Kidney epithelial cell (primary cell): ENCODE measurements at places on chromosomes 12 and 14. TPM values are rescaled to one million over a fixed set of nuclear protein-coding genes. Genes with fewer than 3 reads are reported as not detected.

GRCh38 chr12:64569923-64570691 is 40.2 kb upstream of the RASSF3 start:
- no peak for DNase-seq

GRCh38 chr14:64604001-64604400 is 54.2 kb downstream of the PPP1R36 start:
- no peak for DNase-seq

Gene PTPRR
- 2.3 and 2.8 TPM in 2 replicates for total RNA-seq

- no peak for DNase-seq
These were observed 396.7 kb upstream of the OR4E1 start for GRCh38 chr14:22070119-22070982.

Gene PAWR
- 92.0 and 98.3 TPM in 2 replicates for total RNA-seq

DNA sequence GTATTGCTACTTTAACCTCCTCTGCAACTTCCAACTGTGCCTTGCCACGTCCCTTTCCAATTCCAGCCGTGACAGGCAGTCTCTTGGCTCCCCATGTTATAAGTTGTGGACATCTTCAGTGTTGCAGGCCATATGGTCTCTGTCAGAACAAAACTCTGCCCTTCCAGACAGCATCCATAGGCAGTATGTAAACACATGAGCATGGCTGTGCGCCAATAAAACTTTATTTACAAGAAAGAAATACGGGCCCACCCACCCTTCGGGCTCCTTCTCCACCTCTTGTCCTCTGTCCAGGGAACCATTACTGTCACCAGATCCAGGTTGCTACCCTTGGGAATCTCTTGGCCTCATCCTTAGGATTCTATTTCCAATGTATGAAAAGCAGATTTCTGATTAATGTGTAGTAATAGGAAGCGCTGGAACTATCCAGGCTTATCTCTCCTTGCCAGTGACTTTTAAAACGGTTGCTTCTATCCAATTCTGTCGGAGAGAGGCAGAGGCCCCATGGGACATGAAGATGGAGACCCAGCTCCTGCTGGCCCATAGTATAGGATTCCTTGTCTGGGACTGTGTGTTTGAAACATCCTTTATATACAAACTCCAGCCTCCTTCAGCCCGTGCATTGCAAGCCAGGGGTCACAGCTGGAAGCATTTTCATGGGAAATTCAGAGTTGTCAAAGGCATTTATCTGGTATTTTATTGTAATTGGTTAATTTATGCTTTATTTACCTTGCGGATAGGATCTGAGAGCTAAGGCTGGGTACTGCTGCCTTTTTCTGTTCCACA is 114.4 kb downstream of the ZNF664 start:
- no peak for DNase-seq

DNA sequence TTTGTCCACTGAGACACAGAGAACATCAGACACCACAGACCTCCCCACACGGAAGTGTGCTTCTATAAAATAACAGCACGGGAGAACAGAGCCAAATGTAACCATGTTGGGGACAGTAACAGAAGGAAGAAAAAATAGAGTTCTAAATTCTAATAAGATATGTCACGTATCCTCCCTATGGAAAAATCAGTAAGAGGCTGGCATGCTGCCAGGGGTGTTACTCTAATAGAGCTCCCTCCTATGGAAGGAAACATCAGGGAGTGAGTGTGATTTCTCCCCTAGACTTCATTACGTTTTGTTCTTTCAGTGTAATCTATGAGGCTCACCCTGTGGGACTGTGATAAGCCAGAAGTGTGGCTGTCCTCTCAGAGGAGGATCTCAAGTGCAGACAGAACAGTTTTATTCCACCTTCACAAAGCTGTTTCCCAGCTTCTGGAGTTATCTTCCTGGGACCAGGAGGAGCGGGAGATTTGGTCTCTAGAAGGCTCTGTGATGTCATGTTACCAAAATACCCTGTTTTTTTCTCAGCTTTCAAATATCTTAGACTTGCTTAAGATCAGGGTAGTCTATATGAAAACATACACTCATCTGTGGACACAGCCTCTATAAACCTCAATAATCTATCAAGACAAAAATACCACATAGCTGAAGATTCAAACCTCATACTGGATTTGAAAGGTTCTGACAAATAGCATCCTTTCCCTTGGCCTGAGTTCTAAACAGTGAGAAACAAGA is 69.3 kb downstream of the ZFC3H1 start:
- DNase-seq = no peak

Gene PTPRQ
- under 0.01 TPM in 2 replicates for total RNA-seq

DNA sequence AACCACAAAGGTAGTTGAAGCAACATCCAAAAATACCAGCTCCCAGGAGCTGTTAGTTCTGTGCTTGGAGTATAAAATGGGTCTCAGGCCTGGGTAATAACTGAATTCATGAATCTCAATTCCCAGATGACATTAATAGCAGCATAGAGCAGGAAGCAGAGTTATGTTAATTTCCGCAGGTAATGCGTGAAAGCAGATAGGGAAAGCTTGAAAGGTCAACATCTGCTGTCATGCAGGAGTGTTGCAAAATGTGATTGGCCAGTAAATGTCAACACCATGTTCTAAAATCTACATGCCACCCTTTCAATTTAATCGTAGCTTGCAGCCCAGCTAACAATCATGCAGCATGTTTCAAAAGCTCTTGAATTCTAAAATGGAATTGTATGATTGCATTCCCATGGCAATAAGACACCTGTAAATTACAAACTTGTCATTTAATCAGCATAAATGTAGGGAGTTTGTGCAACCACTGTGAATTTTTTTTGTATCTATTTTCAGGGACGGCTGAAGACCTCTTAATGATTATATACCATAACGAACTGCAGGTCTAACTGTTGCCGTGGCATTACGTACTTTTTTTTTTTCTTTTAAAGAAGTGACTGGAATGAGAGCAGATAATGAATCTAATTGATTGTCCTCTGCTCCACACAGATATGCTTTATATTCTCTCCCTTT is 635.8 kb upstream of the FOXG1 start:
- DNase-seq = no peak

GRCh38 chr14:95033031-95033430 is 124.3 kb downstream of the DICER1 start:
- no peak for DNase-seq

DNA sequence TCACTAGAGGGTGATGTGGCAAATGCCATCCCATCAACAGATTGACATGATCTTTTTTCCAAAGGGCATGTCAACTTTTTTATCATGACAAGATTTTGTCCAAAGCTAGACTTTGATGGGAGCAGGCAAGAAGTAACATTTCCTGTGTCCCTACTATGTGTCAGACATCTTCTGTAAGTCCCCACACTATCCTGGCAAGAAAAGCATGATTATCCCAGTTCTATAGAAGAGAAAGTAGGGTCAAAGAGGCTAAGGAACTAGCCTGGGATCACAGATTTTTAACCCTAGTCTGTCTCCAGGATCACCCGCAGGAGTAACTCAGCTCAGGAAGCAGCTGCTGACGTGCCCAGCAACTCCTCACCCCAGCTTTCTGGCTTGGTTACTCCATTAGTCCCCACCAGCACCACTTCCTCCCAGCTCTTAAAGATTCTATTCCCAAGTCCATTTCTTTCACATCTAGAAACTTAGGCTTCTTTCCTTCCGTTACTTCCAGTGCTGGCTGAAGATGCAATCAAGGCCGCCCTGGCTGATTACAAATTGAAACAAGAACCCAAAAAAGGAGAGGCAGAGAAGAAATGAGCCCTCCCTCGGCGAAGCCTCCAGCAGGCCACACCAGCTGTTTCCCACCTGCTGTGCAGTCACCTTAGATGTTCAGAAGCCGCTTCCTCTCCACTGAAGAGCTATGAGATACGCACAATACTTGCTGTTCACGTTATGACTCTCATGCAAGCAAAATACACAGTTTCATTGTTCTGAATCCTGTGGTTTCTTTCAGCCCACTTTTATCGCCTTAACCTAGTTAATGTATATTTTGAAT is 6.2 kb downstream of the ISCU start:
- DNase-seq = no peak

GRCh38 chr12:52398176-52398575 is 8.0 kb downstream of the KRT82 start:
- no peak for DNase-seq

DNA sequence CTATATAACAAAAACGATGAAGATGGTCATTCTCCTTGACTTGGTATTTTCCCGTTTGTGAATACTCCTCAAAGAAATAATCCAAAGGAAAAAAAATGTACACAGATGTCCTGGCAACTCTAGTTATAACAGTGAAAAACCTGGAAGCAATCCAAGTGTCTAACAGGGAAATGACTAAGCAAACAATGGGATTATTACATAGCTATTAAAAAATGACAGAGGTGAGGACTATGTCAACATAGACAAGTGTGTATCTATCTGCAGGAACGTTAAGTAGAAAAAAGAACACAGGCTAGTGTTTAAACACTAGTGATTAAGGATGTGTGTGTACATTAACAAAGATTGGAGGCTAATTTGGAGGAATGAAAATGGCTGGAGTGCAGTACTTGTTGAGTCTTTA is 5.9 kb upstream of the APOLD1 start:
- peak; percentile 47 for DNase-seq

GRCh38 chr12:29921307-29921706 is 137.6 kb upstream of the TMTC1 start:
- DNase-seq = peak; percentile 10

Gene FGFR1OP2
- 27.6 and 38.7 TPM in 2 replicates for total RNA-seq

- DNase-seq = no peak
These were observed 254.9 kb downstream of the BTG1 start for GRCh38 chr12:91890742-91891141.

DNA sequence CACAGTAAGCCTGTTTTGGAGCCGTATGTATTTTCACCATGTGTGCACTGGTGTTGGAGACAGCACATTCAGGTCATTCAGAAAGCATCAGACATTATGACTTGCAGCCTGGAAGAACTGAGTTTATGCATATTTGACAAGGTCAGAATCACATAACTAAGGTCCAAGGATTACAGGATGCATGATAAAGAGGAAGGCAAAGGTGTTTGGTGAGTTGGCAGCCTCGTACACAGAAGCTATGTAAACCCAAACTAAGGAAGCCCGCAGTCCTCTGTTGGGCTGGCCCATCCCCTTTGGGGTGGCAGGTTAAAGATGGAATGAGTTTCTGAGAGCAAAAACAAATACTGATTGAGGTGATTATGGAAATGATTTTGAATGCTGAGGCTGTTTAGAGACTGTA is 218.4 kb downstream of the KTN1 start:
- DNase-seq = no peak

DNA sequence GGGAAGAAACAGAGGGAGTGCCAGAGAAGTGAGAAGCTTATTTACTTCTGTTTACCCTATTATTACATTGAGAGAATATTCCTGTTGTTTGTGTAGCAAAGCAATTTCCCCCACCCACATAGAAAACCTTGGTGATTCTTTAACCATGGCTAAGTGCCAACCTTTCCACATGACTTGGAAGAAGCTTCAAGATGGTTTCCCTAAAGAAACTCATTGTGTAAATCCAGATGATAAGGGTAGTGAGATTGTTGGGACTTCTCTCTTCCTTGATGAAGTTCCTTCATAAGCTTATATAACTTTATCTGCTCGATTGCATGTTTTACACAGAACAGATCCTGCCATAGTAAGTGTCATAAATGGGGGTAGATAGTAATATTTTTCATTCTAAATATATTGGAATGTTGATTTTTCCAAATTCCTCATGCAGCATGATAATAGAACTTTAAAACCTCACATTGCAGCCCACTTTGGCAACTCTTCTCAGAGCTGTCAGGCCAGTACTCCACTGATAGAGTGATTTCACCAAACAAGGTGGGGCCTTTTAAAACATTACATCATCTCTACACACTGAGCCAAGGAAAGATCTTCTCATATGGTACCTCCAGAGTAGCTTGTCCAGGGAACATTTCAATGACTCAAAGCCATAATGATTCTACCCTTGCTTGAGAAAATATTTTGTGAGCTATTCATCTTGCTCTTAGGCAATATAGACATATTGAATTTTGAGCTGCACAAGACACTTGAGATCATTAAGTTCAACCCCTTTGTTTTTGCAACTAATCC is 47.8 kb upstream of the KIF21A start:
- DNase-seq = peak; percentile 18

DNA sequence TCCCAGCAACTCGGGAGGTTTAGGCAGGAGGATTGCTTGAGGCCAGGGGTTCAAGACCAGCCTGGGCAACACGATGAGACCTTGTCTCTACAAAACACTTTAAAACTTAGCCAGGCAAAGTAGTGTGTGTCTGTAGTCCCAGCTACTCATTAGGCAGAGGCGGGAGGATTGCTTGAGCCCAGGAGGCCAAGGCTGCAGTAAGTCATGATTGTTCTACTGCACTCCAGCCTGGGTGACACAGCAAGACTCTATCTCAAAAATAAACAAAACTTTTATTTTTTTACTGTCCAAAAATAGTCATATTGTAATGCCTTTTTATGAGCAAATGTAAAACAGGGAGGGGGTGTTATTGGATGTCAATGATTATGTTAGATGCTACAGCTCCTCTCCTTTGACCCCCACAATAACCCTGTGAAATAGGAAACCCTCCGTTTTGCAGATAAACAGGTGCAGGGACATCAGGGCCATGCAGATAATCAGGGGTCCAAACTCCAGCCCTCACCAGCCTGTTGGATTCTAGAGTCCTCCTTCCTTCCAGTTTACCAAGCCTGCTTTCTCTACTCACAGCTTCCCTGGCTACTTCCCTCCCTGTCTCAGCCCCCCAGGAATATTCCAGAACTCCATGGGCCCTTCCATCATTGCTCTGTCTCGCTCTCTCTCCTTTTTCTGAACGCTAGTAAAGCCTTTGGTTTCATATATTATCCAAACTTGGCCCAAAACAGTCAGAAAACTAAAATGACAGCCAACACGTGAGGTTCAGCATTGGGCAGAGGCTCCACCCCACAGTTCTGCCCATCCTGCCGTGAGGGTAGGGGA is 5.9 kb upstream of the FBLN5 start:
- DNase-seq = no peak

DNA sequence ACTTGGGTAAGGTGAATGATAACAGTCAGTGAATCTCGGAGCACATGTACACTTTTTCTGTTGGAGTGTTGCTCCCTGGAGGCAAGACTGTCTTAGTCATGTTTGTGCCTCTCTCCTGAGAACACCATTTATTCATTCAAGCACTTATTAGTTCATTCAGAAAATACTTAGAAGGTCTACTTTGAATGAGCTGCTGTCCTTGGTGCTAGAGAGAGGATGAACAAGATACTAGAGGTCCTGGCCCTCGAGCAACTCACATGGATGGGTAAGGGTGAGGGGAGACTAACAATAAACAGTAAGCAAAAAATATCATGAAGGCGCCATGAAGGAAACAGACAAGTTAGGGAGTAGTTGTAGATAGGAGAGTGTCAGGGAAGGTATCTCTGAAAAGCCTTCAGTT is 17.1 kb upstream of the SAMD4A start:
- DNase-seq = no peak

- no peak for DNase-seq
These were observed 807.8 kb downstream of the AACS start for GRCh38 chr12:125873016-125873415.

Gene PROX2
- total RNA-seq = not detected in 2 replicates

GRCh38 chr12:90484094-90484493 is 470.9 kb downstream of the CCER1 start:
- no peak for DNase-seq

Gene MAP3K9
- 10.4 and 12.0 TPM in 2 replicates for total RNA-seq

GRCh38 chr14:106459971-106460730 is 933.8 kb downstream of the TMEM121 start:
- no peak for DNase-seq
